Stimulated activated CD4-positive, alpha-beta T cell treated with anti-CD3 and anti-CD28 coated beads, Interleukin-2, amount 100 ng/mL, for 4 hours (primary cell): ENCODE measurements at places on chromosomes 3 and 15.

- no peak for DNase-seq
These were observed 467.9 kb downstream of the SOX2 start for GRCh38 chr3:182179631-182180030.

- no peak for DNase-seq
These were observed 199.1 kb upstream of the SUCLG2 start for GRCh38 chr3:67853520-67853919.

DNA sequence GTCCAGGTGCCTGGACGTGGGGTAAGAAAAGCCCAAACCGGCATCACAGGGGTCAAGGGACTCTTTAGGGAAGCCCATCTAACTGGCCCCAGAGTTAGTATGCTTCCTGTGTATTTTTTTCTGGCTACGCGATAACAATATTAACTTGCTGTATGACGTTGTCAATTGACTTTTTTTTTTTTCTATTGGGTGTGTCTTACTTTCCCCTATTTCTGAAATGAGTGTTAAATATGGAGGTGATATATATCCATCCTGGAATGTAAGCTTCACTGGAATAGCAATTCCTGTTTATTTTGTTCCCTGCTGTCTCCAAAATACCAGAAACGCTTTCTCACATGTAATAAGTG is 598 bp upstream of the GMNC start:
- no peak for DNase-seq

GRCh38 chr3:138818185-138818860 is 16.4 kb downstream of the PIK3CB start:
- no peak for DNase-seq

DNA sequence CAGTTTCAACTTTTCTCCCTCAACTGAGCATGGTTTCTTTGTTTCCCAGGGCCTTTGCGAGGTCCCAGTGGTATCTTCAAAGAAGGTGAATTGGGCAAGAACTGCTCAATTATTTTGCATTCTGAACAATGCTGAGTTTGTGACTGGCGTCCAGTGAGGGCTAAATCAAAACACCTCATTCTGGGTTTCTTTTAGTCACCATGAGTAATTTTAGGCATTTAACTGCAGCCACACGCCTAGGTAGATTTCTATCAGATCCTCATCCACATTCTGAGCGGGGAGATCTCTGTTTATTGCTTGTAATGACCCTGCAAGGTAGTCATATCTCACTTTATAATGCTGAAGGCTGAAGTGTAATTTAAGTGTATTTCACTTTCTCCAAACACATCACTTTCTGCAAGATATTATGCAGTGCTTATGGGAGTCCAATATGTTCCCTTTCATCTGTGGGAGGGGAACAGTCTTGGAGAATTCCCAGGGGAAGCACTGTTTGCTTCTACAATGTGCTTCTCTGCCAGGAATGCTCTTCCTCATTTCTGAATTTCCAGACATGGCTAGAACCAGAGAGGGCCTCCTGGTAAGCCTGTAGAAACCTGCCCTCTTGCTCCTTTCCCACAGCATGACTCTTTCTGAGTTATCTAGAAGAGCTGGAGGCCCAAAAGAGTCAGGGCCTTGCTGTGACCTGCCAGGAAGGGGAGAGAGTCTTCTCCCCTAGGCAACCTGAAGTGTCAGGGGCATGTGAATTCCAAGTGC is 91.7 kb downstream of the FRMD4B start:
- no peak for DNase-seq

DNA sequence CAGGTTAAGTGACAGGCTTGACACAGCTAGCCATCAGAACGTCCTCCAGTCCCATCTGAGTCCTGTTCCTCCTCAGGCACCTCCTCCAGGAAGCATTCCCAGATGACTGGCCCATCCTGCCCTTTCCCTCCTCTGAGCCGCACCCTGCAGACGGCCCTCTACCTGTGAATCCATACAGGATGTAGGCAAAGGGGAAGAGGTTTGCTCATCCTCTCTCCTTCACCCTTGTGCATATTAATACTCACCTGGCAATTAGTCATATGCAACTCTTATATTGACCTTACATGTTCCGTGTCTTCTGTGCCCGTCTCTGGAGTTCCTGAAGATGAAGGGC is 61.9 kb downstream of the SMAD3 start:
- no peak for DNase-seq

- DNase-seq = no peak
These were observed 471.3 kb upstream of the TPRG1 start for GRCh38 chr3:188700501-188700900.

DNA sequence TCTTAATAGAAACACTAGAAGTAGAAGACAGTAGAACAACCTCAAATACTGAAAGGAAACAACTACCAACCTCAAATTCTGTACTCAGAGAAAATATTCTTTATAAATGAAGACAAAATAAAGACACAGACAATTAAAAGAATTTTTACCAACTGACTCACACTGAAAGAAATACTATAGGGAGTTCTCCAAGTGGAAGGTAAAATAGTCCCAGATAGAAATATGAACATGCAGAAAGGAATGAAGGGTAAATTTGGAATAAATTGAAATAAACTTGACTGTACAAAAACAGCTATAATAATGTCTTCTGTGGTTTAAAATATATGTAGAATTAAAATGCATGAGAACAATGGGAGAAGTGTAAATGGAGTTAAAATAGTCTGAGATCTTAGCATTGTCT is 36.7 kb upstream of the CCDC174 start:
- DNase-seq = no peak

GRCh38 chr3:172658344-172659245 is 52.3 kb downstream of the NCEH1 start:
- no peak for DNase-seq

DNA sequence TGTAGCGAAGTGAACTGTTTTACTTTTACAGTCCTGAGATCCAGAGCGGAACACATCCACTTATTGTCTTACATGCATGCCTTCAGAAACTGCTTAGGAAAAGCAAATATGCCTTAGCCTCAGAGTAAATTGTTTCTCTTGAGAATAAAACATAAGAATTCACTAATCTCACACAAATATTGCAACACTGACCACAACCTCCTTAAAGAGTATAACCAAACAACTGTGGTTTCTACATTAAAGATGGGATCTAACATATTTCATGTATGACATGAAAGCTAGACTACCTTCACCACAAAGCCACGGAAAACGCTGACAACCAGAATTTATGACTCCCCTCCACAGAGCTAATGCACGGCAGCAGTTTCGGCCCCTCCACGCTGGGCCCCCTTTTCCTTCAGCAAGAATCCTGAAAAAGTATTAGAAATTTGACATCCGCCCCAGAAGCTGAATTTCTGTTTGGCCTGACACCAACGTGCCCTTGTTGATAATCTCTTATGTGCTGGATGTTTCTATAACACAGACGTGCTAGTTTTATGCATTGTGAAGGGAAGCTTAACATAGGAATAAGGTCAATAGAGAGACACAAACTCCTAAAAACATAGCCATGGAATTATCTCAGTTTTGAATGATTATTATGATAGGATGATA is 84.6 kb downstream of the GREM1 start:
- no peak for DNase-seq

DNA sequence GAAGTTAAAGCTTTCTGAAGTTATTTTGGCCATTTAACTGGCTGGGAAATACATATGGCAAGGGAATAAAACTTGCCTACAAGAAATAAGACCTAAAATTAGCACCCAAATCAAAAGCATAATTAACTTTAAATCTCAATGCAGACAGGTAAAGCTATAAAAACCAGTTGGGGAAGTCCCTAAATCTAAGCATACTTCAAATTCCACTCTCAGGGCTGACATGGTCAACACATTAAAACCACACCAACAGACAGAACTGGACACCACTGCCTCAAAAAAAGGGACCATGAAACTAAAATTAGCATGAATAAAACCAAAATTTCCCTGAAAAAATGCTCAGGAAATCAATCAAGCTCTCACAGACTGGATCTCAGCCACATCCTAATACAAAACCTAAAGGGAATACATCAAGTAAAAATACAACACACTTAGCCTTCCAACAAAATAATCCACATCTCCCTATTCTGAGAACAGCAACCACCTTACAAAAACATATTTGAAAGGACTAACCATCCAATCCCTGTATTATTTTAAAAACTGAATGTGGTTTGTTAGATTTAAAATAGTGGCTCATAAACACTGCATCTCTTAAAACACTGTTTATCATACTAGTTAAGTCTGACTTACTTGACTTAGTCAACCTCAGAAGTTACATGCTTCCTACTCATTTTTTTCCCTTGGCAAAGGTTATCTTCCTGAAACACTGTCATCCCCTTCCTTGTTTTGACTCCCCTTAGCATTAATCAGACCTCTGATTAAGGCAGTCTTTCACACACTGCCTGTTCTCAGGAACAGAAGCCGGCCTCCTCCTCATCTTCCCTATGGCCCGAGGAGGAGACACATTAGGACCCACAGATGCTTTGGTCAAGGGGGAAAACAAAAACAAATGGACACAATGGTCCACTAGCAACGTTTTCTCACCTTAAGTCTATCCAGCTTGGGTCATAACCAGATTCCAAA is 8.3 kb downstream of the TRA2B start:
- no peak for DNase-seq

- no peak for DNase-seq
These were observed 24.9 kb upstream of the GABRA5 start for GRCh38 chr15:26841941-26842340.

DNA sequence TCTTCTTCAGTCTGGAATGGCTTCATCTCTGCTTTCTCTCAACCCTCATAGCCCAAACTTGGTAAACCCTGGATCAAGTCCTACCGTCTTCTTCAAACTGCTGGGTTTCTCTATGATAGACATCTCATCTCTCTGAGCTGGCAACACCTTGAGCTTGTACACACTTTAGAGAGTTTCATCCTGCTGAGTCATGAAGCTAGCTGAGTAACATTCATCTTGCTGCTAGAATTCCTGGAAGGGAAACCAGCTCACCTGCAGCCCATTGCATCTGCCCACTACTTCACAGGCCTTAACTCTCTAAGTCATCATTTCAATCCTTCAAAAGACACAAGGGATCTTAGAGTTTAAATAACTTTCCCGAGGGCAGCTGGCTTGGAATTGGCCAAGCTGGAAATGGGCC is 175.5 kb upstream of the RORA start:
- no peak for DNase-seq

DNA sequence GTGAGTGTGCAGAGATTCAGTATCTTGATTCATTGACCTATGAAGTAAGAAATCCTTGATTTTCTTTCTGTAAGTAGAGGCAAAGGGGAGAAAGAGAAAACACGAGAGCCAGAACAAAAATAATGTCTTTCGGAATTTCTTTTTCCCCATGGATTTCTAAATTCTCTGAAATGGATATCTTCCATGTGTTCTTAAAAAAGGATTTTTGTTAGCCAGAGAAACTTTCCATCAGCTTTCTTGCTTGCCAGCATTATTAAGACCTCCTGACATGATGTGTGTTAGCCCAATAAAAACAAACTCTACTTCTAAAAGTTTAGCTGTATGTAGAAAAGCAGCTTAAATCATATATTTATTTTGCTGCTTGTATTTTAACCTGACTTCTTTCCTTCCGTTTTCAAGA is 122.3 kb upstream of the AADACL2 start:
- no peak for DNase-seq

- no peak for DNase-seq
These were observed 102.4 kb downstream of the KLHL25 start for GRCh38 chr15:85692321-85692720.

DNA sequence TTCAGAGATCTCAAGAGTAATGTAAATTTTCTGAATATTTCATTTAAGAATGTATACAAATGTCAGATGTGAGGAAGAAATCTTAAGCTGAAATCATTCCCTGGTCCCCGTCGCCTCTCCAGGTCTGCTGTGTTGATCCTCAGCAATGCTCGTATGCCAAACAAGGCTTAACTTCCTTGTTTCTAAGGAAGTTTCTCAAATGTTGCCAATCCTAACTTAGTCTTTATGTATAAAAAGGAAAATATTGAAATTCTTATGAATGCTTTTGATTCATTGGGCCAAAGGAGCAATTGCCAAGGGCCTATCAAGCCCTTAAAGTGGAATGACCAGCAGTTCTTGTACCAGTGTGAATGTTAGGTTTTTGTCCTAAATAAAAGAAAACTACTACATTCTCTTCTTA is 507.7 kb upstream of the SEMA6D start:
- no peak for DNase-seq
